Nucleus accumbens (tissue), 56 donors: ENCODE measurements at places on chromosomes 12 and 14.

DNA sequence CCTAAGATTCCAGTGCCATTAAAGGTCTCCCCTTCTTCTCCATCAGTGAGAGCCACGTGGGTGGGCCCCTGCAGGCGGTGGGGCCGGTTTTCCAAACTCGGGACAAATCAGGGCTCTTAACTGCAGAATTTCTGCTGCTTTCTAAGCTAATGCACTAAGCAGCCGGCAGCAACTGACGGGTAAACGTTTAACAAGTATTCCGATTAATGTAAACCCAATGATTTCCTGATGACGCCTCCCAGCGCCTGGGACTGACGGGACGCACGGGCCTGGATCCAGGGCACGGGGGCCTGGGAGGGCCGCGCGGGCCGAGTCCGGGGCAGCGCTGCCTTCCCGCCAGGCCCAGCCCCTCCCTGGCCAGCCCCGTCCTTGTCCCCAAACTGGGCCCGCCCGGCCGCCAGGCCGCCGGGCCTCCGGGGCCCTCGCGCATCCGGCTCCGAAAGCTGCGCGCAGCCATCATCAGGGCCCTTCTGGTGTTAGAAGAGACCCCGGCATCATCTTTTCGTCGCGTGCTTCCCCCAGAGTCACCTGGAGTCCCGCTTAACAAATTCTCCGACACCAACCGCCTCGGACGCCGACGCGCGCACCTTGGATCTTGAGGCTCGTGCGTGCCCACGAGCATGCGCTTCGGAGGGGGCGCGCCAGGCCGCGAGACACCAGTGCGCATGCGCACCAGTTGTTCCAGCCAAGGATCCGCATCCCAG, at the start of gene MLH3:
Gene MLH3, minus strand, starts transcription at position 616 of the 704 bp plus-strand sequence. CDS start 1,812 bp downstream, outside the sequence.
- peak; percentile 67 for DNase-seq

DNA sequence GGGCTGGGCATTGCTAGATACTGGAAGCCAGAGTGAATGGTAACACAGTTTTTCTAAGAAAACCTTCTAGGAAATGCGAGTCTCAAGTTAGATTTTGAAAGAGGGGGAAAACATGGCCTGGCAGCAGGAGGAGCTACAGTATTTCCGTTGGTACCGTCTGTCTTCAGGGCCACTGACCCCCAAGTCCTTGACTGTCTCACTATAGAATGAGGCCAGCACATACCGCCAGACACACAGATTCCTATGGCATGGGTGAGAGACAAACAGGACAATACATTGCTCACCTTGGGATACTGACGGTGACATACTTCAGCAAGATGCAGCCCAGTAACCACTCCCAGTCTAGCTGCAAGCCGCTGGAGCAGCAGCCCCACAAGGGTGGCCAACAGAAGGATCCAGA, 21.7 kb downstream of the SLC11A2 start:
- DNase-seq = no peak

DNA sequence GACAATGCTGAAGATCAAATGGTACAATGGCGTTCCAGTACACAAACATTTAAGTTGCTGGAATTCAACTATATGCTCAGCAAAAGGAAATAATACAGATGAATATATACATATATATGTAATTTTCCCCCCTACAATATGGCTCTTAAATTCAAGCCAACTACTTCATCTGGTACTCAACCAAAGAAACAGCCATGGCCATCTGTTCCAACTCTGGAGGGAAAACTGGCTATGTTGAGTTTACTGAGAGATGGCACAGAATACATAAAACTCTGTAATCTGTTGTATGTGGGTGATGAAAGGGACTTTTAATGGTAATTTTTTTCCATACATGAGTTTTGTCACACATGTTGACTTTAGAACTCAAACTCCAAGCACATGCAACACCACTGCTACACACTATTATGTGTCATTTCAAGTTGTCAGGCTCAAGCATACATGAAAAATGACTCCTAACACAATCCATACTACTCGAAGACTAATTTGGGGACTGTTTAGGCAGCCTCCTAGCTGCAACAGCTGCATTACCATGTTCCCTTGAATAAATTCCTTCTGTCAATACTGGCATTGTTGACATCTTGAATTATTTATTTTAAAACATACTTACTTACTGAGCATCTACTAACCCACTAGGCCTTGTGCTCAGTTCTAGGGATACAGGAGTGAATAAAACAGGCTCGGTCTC, 38.2 kb upstream of the MAP3K9 start:
- no peak for DNase-seq

DNA sequence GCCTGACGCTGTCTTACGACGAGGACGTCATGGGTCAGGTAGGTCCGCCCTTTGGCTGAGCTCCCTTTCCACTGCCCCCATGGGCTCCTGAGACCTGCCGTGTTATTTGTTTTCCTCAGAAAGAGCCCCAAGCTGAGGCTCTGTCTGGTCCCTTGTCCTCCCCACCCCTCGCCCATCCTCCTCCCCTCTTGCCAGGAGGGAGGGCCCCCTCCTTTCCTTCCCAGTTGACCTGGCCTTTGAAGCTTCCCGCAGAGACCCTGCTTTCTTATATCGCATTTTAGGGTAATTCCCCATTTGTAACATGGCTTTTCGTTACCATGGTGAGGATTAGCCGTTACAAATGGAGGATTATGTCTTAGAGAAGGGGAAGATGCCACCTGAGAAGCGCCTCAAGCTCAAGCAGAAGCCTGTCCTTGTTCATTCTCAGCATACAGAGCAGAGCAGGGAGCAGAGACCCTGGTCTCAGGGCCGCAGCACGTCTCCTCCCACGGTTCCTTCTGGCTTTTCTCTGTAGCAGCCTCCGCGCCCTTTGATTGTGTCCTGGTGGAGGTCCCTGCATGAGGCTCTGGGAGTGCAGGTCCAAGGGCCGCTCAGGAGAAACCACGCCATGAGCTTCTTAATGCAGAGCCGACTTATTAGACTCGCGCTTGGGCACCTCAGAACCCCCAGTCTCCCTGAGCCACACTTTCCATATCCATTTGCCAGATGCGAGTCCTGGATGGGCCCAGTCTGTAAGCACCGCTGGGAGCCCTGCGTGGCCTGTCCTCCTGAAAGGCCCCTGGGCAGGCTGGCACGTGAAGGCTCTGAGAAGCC, 47.2 kb downstream of the UBE3B start:
- DNase-seq = no peak

GRCh38 chr14:61632401-61632800, 62.9 kb upstream of the HIF1A start:
- DNase-seq = no peak

DNA sequence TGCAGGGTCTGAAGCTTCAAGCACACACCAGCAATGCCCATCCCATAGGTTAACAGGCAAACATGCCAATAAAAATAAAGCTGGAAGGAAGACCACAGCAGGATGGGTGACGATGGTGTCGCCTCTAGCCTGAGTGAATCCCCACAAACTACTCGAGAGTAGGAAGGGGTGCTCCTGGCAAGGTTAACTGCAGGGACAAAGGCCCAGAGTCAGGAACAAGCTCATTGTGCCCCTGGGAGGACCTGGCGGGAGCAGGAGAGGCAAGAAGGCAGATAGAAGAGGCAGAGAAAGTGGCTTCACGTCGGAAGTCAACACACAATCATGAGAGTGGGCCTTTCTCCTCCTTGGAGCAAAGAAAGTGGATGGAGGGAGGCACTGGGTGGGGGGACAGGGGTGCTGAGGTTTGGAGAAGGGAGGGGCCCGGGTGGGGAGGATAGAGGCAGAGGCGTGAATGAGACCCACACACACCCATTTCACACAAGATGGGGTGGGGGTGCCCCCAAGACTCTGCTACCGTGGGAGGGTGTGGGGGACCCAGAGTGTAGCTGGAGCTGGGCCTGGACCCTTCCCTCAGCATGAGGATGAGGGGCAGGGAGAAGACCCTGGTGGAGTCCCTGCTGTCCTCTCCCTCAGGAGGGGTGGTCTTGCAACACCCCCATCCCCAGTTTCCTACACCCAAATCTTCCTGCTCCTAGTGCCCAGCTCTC, 43.1 kb downstream of the DIO3 start:
- no peak for DNase-seq

GRCh38 chr12:63037746-63038712, 103.1 kb upstream of the PPM1H start:
- no peak for DNase-seq

GRCh38 chr12:89999699-90000505, 291.3 kb upstream of the ATP2B1 start:
- DNase-seq = no peak

- no peak for DNase-seq
These were observed 77.8 kb downstream of the CCDC88C start for GRCh38 chr14:91339671-91340369.

DNA sequence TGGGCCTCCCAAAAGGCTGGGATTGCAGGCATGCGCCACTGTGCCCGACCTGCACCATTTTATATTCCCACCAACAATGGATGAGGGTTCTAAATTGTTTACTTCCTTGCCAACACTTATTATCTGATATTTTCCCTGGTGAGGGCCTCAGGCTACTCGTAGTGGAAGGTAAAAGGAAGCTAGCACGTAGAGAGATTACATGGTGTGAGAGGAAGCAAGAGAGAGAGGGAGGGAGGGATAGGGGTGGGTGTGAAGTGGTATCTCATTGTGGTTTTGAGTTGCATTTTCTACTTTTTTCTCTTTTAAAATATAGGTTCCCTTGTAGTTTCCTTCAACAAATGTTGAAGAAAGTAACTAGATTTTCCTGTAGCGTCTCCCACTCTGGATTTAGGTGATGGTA, 30.9 kb downstream of the MYO1H start:
- no peak for DNase-seq

GRCh38 chr14:92726135-92726932, 22.1 kb downstream of the LGMN start:
- no peak for DNase-seq

GRCh38 chr14:69370061-69370460, 28.0 kb downstream of the ERH start:
- DNase-seq = no peak

DNA sequence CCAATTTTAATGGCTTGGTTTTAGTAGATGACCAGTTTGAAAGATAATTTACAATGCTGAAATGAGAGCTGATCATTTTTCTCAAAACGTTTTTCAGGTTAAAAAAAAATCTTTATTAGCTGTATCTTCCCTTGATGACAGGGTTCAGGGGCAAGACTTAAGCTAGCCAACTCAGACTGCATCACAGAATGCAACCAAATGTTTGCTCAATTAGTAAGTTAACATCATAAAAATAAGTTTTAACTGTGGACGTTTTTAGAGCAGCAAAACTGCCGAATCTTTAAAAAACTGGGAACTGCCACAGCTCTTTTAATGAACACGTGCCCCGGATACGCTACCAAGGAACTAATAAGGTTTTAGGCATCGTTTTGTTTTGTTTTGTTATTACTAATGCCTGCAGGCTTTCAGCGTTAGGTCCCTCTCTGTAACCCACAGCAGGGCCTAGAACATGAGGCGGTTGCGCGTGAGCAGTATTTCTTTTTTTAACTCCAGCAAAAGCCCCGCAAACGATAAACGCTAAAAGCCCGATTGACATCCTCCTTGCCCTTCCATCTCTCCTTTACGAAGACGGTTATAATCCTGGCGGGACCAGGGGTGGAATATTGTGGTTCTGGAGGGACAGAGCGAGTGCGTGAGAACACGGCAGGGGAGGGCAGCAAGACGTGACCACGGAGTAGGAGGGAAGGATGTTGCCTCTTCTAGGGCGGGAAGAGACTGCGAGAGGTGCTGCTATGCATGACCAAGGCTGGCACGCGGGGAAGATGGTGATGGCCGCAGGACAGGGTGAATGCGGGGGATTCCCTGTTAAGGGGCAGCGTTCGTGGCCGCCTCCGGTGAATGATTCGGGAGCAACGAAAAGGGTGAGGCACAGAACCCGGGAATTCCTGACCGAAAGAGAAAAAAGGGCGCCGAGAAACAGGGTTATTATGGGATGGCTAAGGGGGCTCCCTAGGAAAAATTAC, 652 bp downstream of the SUPT16H start:
- peak; percentile 5 for DNase-seq

DNA sequence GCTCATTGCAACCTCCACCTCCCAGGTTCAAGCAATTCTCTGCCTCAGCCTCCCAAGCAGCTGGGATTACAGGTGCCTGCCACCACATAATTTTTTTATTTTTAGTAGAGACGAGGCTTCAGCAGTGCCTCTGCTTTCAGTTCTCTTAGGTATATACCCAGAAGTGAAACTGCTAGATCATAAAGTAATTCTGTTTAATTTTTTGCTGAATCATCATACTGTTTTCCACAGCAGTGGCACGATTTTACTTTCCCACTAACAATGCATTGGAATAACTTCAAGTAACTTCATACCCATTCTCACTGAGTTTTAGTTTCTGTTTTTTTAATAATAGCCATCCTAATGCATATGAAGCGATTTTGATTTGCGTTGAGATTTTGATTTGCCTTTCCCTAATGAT, 148.0 kb upstream of the G2E3 start:
- no peak for DNase-seq

DNA sequence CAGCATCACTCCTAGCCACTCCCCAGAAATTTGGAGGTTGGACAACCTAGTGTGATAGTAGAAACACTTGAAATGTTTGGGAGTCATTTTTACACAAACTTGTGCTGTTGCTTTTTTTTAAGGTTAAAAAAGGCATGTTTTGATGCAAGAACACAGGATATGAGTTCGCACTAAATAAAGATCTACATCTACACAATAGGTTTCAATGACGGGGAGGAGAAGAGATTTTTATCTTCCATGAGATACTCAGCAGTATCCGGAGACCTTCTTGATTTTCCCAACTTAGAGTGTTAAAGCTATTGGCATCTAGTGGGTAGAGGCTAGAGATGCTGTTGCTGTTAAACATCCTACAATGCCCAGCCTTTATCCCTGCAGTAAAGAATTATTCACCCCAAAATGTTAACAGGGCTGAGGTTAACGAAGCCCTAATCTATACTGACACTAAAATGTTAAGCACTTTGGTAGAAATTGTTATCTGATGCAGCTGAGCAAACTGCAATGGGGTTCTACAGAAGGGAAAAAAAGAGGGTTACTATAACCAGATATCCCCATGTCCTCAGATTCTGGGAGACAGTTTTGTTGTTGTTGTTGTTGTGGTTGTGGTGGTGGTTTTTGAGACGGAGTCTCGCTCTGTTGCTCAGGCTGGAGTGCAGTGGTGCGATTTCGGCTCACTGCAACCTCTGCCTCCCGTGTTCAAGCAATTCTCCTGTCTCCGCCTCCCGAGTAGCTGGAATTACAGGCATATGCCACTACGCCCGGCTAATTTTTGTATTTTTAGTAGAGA, 14.0 kb upstream of the PCNX1 start:
- no peak for DNase-seq

DNA sequence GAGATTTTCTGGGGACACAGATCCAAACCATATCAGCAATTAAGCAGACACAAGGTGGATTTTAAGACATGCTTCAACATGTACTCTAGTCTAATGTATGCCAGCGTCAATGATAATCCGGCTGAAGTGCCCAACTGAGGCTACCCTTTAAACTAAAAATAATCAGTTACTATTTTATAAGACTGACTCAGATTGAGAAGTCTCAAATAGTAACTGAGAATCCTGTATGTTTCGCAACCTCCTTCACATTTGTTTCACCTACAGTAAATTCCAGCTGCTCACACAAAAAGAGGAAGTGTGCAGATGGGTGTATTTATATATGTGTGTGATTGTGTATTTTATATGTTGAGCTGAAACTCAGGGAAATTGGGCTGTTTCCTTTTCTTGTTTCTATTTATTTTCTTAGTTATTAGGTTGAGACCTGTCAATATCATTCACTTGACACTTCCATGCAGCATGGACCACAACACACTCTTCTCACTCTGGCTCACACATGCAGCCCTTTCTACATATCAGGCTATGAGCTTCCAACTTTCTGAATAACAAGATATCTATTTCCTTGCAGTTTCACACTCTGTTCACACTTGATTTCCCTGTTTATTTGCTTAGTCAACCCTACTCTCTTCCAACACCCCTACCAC, 1224.9 kb upstream of the TMEM132C start:
- no peak for DNase-seq

- no peak for DNase-seq
These were observed 92.9 kb downstream of the PELI2 start for GRCh38 chr14:56211084-56211483.

- DNase-seq = no peak
These were observed 103.4 kb downstream of the SLC2A13 start for GRCh38 chr12:40002178-40003169.
